ENCODE measurements at places on chromosomes 11 and 22.

GRCh38 chr22:29030016-29030617, 31.5 kb downstream of the C22orf31 start:
- no peaks in the 10 kb centered on the region for H3K4me1 ChIP-seq
- peak overlapping the region; percentile 92 for H3K27ac ChIP-seq
- no peak for DNase-seq

DNA sequence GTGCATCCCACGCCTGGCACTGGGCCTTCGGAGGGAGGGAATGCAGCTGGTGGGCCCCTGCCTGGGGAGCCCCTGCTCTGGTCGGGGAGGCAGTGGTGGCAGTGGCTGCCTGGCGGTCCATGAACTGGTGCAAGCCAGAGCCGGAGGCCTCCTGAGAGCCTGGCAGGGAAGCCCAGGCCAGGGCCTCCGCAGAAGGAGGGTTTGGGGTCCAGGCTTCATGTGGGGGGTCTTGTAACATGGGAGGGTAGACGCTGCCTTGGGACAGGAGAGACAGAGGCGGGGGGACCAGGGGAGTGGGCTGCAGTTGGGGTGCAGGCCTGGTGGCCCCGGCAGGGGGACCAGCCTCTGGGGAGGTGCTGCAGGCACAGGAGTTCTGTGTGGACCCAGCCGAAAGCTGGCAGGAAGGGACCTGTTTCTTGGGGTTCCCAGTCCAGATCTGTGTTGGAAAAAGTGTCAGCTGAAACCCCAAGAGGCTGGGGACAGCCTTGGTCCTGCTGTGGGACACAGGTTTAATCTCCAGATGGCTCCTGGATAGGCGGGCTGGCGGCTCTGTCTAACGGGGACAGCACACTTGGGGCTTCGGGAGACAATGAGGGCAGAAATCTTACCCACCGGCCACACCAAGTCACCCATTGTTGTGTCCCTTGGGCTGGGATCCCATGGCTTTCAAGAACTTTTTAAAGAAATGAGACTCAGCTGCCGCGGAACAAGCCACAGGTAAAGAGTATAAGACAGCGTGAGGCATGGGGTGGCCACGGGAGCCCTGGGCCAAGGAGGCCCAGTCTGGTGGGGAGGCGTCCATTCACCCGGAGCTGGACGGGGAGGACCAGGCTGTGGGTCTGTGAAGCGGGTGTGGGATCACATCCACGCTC, 73.5 kb downstream of the KCNQ1 start:
- no peaks in the 10 kb centered on the region for H3K36me3 ChIP-seq
- no peak overlapping the region for H3K4me3 ChIP-seq
- no peaks in the 10 kb centered on the region for H3K27me3 ChIP-seq
- H3K27ac ChIP-seq: no peak overlapping the region

- no peaks in the 10 kb centered on the region for H3K27me3 ChIP-seq
- H3K36me3 ChIP-seq: peaks cover 14% of the 10 kb centered on the region
- H3K4me1 ChIP-seq: no peaks in the 10 kb centered on the region
- H3K27ac ChIP-seq: no peak overlapping the region
These were observed 9.0 kb upstream of the AGBL2 start for GRCh38 chr11:47724041-47724729.

GRCh38 chr11:22536071-22536470, 89.6 kb downstream of the FANCF start:
- H3K27me3 ChIP-seq: no peaks in the 10 kb centered on the region
- no peak overlapping the region for H3K4me3 ChIP-seq
- no peak overlapping the region for H3K27ac ChIP-seq
- H3K4me1 ChIP-seq: no peaks in the 10 kb centered on the region

DNA sequence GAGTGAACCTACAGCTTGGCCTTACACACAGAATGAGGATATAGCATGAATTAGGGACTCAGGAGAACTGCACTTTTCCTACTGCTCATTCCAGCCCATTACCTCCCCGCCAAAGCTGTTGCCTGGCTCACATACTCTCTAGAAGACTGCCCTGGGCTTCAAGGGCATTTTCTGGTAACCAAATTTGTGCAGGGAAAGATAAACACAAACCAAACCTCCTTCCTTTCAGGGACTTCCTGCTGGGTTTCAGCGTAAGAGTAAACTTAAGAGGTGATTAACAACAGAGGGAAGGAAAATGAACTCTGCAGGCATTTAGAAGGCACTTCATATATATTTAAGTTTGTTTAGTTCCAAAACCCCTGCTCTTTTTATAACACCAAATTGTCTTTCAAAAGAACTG, 194.9 kb downstream of the SWAP70 start:
- H3K27me3 ChIP-seq: no peaks in the 10 kb centered on the region
- DNase-seq: no peak
- no peaks in the 10 kb centered on the region for H3K36me3 ChIP-seq
- no peaks in the 10 kb centered on the region for H3K4me1 ChIP-seq

DNA sequence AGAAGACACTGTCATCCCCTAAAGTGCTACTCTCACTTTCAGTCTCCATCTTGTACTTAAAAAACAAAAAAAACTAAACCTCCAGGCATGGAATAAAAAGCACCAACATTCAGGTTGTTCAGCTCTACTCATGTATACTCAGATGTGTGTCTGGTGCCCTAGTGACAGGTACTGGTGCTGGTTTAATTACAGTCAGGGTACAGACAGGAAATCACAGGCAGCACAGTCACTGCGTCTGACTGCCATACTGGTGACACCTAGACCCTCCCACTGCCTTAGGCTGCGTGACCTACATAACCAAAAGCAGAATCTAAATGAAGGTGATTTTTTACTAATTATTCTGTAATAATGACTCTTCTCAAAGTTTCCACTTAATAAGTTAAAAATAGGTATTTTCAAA, at the start of gene ARHGAP32:
ARHGAP32 (minus strand) TSS at position 176 of the 400 bp plus-strand sequence; CDS start at position 49, 127 bp downstream.
- no peaks in the 10 kb centered on the region for H3K27me3 ChIP-seq
- H3K36me3 ChIP-seq: no peaks in the 10 kb centered on the region
- H3K4me3 ChIP-seq: no peak within 1 kb of the TSS
- H3K27ac ChIP-seq: peak within 1 kb of the TSS; percentile 42
- H3K4me1 ChIP-seq: peaks cover 26% of the 10 kb centered on the region
- DNase-seq: no peak

GRCh38 chr22:32650553-32651345, 150.8 kb upstream of the TIMP3 start:
- H3K27ac ChIP-seq: peak overlapping the region; percentile 36
- H3K4me3 ChIP-seq: no peak overlapping the region
- no peaks in the 10 kb centered on the region for H3K36me3 ChIP-seq
- no peaks in the 10 kb centered on the region for H3K27me3 ChIP-seq

DNA sequence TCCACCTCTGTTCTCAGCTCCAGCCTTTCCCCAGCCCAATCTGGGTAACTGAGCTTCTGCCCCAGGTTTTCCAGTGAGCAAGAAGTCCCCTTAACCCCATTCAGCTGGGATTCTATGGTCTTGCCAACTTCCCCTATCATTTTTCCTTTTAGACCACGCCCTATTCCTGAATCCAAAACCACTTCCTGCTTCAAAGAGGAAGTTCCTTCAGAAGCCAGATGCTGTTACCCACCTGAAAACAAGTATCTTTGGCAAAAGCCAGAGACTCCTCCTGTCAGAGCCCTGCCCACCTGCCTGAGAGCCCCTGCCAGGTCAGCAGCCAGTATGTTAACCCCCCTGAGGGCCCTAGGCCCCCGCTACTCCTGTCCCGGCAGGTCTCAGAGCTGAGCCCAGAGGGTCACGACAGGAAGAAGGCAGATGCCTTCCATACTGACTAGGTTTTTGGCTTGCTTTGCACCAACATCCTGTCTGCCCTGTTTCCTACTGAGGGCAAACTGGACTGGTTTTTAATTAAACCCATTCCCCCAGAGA, 20.3 kb upstream of the MICAL2 start:
- H3K27ac ChIP-seq: peak overlapping the region; percentile 80
- H3K27me3 ChIP-seq: no peaks in the 10 kb centered on the region
- no peaks in the 10 kb centered on the region for H3K36me3 ChIP-seq
- peaks cover 10% of the 10 kb centered on the region for H3K4me1 ChIP-seq
- H3K4me3 ChIP-seq: no peak overlapping the region

GRCh38 chr22:39314251-39314971, 5.0 kb downstream of the RPL3 start:
- peaks cover 5% of the 10 kb centered on the region for H3K36me3 ChIP-seq
- peaks cover 15% of the 10 kb centered on the region for H3K4me1 ChIP-seq
- H3K27me3 ChIP-seq: no peaks in the 10 kb centered on the region
- DNase-seq: no peak
- no peak overlapping the region for H3K4me3 ChIP-seq
- peak overlapping the region; percentile 73 for H3K27ac ChIP-seq

DNA sequence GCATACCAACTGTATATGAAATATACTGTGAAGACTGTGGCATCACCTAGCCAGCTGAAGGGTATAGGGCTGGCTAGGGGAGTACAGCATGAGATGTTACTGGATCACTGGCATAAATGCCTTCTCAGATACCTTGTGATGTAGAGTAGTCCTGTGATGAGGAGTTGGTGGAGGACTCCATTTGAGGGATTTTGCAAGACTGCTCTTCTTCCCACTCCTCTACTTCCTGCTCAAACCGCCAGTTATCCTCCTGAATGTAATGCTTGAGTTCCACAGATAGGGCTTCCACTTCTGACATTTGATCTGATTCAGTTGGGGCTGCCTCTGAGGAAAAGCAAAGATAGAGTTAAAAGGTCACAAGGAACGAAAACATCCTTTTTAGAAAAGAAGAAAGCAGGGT, 29.3 kb downstream of the CLDN25 start:
- H3K4me1 ChIP-seq: no peaks in the 10 kb centered on the region
- no peak overlapping the region for H3K27ac ChIP-seq

- no peaks in the 10 kb centered on the region for H3K4me1 ChIP-seq
- no peak for DNase-seq
- H3K27ac ChIP-seq: no peak overlapping the region
- no peak overlapping the region for H3K4me3 ChIP-seq
- H3K27me3 ChIP-seq: no peaks in the 10 kb centered on the region
- no peaks in the 10 kb centered on the region for H3K36me3 ChIP-seq
These were observed 412.4 kb downstream of the CTTN start for GRCh38 chr11:70810681-70811080.

DNA sequence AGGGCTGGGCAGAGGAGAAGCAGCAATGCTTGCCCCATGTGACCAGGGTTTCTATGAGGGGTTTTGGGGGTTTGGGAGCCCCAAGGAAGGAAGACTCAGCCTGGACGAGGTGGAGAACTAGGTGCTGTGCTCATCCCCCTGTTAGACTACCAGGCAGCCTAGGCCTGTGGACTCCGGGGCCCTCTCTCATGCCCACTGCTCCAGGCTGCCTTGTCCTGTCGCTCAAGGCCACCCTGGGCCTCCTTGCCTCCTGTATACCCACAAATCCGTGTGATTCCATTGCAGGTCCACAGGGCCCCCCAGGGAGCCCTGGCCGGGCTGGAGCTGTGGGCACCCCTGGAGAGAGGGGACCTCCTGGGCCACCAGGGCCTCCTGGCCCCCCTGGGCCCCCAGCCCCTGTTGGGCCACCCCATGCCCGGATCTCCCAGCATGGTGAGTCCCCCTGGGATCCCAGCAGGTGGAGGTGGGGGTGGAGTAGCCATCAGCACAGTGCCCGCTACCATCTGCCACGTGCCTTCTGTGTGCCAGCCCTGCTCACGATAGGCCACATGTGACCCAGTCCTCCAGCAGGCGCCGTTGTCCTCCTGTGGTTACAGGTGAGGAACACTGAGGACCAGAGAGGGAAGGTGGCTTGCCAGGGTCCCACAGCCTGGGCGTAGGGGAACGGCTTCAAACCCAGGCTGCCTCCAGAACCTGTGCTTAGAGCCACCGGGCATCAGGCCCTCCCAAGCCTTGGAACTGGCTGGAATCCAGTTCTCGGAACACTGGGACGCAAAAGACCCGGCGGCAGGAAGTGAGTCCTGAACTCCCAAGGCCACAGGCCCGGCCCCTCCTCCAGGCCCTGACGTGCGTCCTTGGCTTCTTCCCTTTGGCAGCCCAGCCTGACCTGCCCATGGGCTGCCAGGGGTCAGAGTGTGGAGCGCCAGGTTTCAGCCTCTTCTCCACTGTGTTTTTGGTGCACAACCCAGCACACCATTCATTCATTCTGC, 26.6 kb downstream of the EMID1 start:
- no peaks in the 10 kb centered on the region for H3K4me1 ChIP-seq
- peak overlapping the region; percentile 4 for H3K27ac ChIP-seq
- H3K27me3 ChIP-seq: no peaks in the 10 kb centered on the region
- no peak for DNase-seq
- no peak overlapping the region for H3K4me3 ChIP-seq
- no peaks in the 10 kb centered on the region for H3K36me3 ChIP-seq

DNA sequence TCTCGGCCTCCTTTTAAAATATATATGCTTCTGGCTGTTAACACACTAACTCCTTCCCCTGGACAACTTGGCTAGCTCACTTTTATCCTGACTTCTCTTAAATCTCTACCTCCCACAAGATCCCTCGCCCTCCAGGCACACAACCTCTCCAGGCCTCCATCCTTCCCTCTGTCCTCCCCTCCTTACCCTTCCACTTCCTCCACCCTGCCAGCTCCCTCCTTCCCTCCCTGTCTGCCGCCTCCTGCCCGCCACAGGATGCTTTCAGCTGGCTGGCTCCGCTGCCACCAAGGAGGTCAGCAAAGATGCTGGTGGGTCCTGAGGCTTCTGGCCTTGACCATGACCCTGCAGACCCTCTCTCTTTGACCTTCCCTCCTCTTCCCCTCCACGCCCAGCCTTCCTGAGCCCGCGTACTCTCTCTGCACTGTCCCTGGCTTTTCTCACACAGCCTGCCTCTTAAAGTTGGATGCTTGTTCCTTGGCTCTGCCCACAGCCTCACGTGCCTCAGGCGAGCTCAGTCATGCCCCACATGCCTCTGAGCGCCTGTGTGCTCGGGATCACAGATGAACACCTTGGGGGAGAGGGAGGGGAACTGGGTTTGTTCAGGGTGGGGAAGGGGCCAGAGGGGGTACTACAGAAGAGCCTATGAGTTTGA, 6.7 kb downstream of the NFAM1 start:
- H3K36me3 ChIP-seq: no peaks in the 10 kb centered on the region
- no peak overlapping the region for H3K4me3 ChIP-seq
- no peak overlapping the region for H3K27ac ChIP-seq

DNA sequence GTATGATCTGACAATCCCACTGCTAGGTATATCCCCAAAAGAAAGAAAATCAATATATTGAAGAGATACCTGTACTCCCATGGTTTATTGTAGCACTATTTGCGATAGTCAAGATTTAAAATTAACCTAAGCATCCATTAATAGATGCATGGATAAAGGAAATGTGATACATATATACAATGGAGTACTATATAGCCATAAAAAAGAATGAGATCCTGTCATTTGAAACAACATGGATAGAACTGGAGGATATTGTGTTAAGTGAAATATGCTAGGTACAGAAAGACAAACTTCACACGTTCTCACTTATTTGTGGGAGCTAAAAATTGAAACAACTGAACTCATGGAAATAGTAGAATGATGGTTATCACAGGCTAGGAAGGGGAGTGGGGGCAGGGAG, 14.6 kb upstream of the HIPK3 start:
- no peaks in the 10 kb centered on the region for H3K36me3 ChIP-seq
- no peak overlapping the region for H3K27ac ChIP-seq
- H3K4me3 ChIP-seq: no peak overlapping the region
- H3K4me1 ChIP-seq: no peaks in the 10 kb centered on the region
- H3K27me3 ChIP-seq: no peaks in the 10 kb centered on the region
- DNase-seq: no peak

- no peaks in the 10 kb centered on the region for H3K36me3 ChIP-seq
- H3K4me1 ChIP-seq: peaks cover 26% of the 10 kb centered on the region
- H3K27me3 ChIP-seq: no peaks in the 10 kb centered on the region
- H3K27ac ChIP-seq: peak overlapping the region; percentile 90
- H3K4me3 ChIP-seq: no peak overlapping the region
These were observed 55.0 kb downstream of the TRAF6 start for GRCh38 chr11:36454941-36455631.

GRCh38 chr11:66467034-66467659, 442 bp downstream of the PELI3 start:
- no peaks in the 10 kb centered on the region for H3K27me3 ChIP-seq
- no peak for DNase-seq
- peaks cover 4% of the 10 kb centered on the region for H3K4me1 ChIP-seq
- peak overlapping the region; percentile 93 for H3K27ac ChIP-seq

GRCh38 chr11:17986711-17987220, 26.1 kb downstream of the SERGEF start:
- no peaks in the 10 kb centered on the region for H3K27me3 ChIP-seq
- H3K27ac ChIP-seq: peak overlapping the region; percentile 7
- H3K36me3 ChIP-seq: no peaks in the 10 kb centered on the region
- H3K4me1 ChIP-seq: no peaks in the 10 kb centered on the region
